ENCODE measurements at places on chromosomes 5 and 9. TPM values are rescaled to one million over a fixed set of nuclear protein-coding genes. Genes with fewer than 3 reads are reported as not detected.

The KIF20A gene
- total RNA-seq, result 13.7 TPM

The SVEP1 gene
- total RNA-seq, result 31.7 TPM

The KCTD16 gene
- total RNA-seq, result not detected

The ENTPD8 gene
- total RNA-seq, result not detected

The REEP2 gene
- total RNA-seq, result 0.11 TPM

The ADGRD2 gene
- not detected for total RNA-seq

All from esophagus squamous epithelium (tissue), 5 donors.